ENCODE measurements at places on chromosomes 4 and X. TPM values are rescaled to one million over a fixed set of nuclear protein-coding genes. Genes with fewer than 3 reads are reported as not detected.

The SLC10A4 gene
- polyA plus RNA-seq: not detected

The VCX3A gene
- polyA plus RNA-seq: not detected

The WAS gene
- polyA plus RNA-seq: 2.2 TPM

The TLR8 gene
- polyA plus RNA-seq: not detected

The NEIL3 gene
- not detected for polyA plus RNA-seq

The RAB40A gene
- not detected for polyA plus RNA-seq

The ABCG2 gene
- polyA plus RNA-seq: 1.5 TPM

The CXCL6 gene
- 1.1 TPM for polyA plus RNA-seq

The TECRL gene
- not detected for polyA plus RNA-seq
